Stimulated activated naive CD4-positive, alpha-beta T cell treated with Interleukin-2 at 50 U/mL for 16 hours (primary cell): ENCODE measurements at places on chromosomes 3 and 15.

DNA sequence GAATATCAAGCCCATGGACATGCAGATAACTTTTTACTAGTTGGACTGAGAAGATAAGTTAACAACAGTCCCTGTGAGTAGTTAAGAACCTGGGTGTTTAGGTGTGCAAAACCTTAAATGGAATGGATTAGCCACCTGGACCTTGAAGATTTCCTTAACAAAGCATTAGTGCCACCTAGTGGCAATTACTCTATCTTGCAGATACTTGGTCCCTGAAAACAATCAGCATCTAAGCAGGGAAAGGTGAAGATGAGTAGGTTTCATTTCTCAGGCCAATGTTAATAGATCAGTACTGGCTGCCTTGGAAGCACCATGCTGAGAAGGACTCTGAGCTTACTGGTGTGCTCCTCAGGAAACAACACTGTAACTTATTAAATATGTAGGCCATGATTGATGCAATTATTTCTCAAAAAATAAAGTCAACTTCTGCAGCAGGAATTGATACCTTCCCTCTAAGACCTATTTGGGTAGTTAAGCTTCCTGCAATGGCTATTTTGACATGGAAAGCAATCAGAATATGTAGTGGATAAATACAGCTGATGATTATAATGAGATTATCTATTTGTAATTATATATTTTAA is 329.4 kb downstream of the TBC1D5 start:
- DNase-seq: no peak

DNA sequence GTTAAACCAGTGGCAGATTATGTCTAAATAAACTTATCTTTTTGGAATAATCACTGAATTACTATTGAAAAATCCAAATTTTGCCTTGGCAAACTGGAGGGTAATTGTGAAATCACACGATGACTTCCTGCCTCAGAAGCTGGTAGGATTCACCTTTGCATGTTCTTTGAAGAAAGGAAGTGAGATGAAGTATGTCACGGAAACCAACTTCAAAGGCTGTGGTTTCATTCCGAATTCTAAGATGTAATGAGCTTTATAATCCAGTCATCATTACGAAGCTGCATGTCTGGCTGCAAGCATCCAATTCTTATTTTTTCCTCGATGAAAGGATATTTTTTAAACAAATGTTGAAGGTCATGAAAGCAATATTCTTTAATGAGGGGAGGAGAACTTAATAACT is 15.0 kb upstream of the ZBED2 start:
- peak; percentile 13 for DNase-seq

DNA sequence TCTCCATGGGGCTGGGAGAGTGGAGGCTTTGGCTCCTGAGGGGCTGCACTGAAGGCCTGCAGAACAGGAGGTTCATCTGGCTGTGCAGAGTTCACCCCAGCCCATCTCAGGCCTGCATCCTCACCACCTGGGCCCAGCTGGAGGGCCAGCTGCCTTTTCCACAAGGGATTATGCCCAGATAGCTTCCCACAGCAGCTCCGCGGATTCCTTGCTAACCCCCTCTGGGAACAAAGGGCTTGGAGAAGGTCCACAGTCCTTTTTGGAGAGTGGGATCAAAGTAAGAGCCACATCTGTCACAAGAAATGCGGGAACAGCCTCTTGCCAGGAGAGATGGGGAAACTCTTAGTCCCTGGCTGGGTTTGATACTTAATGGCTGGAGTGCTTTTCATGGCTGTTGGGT is 164.7 kb upstream of the RGMA start:
- no peak for DNase-seq

- no peak for DNase-seq
These were observed 20.4 kb downstream of the RAD18 start for GRCh38 chr3:8942746-8943488.

GRCh38 chr3:42214064-42214463 is 51.9 kb downstream of the CCK start:
- DNase-seq: no peak
